ENCODE measurements at places on chromosomes 1 and 21.

DNA sequence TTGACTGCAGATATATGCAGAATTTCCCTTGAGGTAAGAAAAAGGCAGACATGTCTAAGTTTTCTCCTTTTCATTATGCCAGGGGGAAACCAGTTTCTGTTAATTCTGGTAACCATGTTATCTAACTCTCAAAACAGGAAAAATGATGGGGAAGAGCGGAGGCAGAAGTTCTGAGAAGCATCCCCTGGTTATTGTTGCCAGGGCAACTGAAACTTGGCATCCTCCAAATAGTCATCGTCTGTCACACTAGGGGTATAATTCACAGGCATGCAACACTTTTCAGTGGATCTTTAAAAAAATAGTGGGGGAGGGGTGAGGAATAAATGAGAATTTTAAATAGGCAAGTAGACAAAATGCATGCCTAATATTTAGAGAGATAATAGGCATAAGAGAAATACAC lies 715.3 kb upstream of the CXADR start:
- no peak for DNase-seq

DNA sequence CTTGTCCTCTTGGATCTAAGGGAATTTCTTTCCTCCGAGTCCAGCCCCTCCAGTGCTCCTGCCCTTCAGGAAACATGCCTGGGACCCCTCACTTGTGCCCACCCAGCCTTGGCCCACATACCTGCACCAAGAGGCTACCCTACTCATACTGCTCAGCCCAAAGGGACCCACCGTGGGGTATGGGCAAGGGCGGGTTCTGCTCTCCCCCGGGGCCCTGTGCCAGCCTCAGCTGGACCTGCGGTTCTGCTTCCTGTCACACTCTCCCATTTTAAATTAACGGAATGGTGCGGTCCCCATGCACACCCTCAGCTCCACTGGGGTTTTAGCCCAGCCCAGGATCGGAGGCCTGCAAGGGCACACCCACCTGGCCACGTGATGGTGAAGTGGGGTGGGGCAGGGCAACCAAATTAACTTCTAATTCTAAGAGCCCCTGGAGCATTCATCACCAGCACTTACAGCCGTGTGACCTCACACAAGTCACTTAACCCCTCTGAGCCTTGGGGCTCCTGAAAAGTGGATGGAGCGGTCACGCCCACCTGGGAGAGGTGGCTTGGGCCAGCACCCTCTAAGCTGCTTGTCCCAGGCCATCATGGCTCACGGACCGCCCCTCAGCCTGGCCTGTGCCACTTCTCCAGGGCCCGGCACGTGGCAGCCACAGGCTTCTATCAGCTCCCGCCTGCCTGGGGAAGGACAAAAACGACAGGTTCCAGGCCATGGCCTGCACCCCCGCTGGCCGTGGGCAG lies 28.3 kb downstream of the TP73 start:
- no peak for DNase-seq

GRCh38 chr1:62585469-62586155 lies 11.7 kb upstream of the ANGPTL3 start:
- no peak for DNase-seq

GRCh38 chr1:20480951-20481617 lies 4.9 kb downstream of the CAMK2N1 start:
- no peak for DNase-seq

DNA sequence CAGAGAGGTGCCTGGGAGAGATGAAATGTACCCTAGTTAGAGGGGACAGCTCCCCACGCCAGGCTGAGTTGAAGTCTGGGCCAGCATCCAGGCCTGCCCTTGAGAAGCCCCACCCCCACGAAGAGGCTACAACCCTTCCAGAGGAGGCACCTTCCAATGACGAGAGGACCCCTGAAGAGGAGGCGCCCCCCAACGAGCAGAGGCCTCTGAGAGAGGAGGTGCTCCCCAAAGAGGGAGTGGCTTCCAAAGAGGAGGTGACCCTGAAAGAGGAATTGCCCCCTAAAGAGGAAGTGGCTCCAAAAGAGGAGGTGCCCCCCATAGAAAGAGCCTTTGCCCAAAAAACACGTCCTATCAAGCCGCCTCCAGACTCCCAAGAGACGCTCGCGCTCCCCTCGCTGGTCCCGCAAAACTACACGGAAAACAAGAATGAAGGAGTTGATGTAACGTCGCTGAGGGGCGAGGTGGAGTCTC lies 3.1 kb downstream of the EVA1B start:
- no peak for DNase-seq

DNA sequence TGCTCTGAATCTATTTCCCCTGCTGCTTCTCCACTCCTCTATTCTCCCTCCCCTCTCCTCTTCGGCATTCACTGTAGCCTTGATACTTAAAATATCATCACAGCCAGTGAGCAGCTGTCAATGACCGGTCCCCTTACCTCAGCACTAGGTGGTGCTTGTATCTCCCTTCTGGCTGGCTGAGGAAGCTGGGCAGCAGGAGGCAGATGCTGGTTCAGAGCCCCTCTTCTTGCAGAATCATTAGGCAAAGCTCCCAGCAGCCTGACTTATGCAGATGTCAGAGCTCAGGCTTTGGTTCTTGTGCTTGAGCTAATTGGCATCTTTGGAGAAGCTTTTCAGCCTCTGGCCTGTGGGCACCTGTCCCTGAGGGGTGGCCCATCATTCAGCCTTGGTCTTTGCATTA lies 31.9 kb upstream of the KCNA2 start:
- no peak for DNase-seq

- no peak for DNase-seq
Measured at GRCh38 chr1:11615090-11615489, 39.1 kb downstream of the FBXO2 start.

DNA sequence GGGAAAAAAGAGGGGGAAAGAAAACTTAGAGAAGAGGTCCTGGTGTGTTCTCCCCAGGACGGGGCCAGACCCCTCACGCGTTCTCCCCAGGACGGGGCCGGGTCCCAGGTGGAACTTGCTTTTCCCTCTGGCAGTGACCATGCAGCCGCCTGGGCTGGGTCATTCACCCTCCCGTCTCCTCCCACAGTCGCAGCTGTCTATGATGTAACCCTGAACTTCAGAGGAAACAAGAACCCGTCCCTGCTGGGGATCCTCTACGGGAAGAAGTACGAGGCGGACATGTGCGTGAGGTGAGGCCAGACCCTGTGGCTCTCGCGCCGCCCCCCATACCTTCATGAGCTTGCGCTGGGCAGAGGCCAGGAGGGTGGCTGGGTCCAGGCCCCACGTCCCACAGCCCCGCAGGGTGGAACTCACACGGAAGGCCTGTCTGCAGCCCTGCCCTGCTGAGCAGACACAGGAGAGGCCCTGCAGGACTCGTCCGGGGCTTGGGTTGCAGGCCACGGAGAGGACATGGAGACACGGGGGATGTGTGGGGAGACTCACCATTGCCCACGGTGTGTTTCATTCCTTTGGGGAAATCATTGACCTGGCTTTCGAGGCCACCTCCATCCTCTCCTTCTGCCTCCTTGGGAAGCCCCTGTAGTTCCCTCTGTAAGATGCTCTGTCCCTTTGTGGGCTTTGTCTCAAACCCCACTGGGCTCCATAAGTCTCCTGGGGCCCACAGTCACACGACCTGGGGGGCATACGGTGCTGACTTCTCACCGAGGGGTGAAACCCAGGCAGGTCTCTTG lies 40.7 kb upstream of the TRAPPC10 start:
- DNase-seq: no peak

DNA sequence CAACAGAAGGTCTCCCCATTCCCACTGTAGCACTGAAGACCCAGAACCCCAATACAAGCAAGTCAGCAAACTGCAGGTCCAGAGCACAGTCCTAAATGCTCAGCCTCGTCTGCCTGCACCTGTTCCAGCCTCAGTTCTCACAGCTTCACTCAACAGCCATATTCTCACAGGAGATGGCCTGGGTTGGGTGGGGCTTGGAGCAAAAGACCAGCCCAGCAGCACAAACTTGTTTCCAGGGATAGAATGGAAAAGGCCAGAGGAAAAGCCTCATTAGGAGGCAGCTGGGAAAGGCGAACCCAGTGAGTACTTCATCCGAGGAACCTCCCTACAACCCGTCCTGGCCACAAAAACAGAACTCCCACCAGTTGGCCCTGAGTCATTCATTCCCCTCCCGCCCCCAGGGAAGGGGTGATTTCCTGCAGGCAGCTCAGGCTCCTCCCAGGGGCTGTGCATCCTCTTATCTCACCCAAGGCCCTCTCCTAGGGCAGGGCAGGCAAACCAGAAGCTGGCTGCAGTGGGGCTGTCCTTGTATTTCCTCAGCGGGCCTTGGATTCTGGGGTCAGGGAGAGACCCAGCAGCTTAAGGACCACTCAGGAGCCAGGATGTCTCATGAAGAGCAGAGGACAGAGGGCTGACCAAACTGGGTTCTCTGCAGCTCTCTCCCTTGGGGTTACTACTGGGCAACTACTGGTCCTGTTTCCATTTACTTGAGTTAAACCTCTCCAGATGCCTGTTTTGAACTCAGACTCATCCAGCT lies 7.4 kb upstream of the MPL start:
- no peak for DNase-seq

DNA sequence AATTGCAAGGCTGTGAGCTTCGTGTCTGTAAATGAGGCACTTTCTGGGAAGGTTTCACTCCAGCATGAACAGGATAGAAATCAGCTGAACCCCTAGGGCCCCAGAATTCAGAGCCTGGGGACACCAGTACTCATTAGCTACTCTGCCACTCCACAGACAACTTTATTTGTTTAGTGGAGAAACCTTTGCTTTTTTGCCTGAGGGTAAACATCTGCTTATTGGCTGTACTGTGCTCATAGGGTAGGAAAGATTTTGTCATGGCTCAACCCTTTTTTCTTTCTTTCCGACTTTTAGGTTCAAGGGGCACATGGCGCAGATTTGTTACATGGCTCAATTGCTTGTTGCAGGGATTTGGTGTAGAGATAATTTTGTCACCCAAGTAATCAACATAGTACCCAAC lies 138.4 kb upstream of the BACE2 start:
- DNase-seq: no peak

DNA sequence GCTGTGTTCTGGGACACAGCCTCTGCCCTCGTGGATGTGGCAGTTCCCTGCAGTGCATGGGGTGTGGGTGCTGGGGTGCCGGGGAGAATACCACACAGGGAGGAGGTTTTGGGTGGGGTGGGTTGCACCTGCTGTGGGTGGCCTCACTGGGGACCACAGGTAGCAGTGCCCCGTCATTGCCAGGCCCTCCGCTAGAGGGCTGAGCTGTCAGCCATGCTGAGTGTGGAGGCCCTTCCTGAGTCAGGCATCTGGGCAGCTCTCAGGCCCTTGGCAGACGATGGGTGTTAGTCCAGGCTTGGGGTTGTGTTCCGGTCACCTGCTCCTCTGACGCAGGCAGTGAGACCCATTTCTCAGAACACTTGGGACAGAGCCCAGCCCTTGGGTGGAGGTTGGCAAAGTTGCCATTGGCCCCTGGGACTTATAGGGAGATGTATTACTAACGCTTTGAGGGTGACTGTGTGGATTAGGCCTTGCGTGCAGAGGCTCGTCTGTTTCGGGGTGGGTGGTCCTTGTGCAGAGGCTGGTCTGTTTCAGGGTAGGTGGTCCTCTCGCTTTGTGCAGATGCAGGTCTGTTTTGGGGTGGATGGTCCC lies 23.9 kb downstream of the PCNT start:
- no peak for DNase-seq

DNA sequence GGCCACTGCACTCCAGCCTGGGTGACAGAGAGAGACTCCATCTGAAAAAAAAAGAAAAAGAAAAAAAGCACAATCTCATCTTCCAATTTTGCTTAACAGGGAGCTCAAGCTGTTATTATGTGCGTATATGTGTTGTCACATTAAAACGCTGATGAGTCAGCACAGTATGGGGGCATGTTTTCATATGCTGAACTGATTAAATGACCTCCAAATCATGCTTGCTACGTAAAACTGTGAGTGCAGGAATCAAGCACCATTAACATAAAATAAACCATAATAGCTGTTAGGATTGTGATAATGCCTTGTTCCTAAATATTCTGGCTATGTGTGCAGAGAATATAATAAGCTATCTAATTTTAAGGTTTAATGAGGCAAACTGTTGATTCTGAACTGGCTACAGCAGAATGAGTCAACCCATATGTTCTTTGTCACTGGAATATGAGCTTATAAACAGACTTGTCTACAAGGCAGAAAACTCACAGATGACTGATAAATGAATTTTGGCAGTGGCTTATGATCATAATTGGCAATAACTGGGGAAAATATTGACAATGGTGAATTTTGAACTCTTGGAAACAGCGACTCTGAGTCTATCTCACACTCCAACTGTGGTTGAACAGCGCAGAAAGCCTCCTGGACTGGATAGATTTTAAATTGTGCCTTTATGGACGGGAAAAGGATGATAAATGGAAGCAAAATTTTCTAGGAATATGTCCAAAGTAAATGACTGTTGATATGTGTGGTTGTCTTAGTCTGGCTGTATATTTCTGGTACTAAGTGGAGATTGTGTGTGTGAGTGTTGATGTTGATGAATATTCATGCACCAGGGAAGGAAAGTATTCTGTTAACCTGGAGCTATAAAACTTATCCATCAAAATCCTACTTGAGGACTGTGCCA lies 75.5 kb downstream of the VCAM1 start:
- DNase-seq: no peak

DNA sequence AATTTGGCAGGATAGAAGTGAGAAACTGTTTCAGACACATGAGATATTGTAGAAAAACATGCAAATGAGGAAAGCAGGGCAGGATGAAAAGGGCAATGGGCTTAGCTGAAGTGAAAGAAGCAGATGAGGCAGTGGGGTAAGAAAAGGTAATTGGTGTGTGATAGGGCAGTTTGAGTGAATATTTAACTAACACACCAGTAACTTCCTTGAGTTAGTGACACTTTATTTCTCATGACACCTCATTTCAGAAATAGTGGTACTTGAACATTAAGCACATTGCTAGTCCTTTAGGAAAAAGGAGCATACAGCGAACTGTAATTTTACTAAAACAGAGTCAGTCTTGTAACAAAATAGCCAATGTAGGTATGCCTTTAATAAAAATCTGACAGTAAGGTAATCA lies 415.0 kb downstream of the DPYD start:
- no peak for DNase-seq

DNA sequence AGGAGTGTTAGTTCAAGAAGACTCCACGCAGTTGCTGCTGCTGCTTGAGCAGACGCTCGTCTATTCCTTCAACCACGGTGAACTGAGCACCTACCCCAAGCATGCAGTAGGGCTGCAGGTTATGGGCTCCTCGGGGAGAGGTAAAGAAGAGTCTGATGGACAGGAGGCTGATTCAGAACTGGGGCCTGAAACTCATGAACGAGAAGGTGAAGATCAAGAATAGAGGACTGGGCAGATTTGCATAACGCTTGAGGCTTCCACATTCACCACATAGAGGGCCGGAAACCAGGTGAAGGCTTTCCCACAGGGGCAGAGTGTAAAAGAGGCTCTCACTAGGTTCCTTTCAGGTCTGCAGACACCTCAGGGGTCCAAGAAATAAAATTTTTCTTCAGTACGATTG lies 9.1 kb downstream of the ABCA4 start:
- DNase-seq: no peak

GRCh38 chr1:85849660-85850059 lies 141.4 kb upstream of the ZNHIT6 start:
- no peak for DNase-seq

DNA sequence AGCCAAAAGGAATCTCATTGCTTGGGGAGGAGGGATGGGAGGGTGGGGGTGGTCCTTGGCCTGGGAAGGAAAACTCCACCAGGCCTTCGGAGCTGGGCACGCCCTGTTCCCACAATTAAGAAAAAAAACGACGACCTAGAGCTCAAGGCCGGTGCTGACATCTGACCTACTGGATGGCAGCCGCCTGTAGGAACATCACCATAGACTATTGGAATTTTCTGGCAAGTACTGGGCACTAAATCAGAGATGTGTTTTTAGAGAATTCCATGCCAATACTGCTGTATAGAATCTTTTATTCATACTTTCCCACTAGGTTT lies 729 bp downstream of the NADK start:
- no peak for DNase-seq

GRCh38 chr1:24540906-24541710 lies 14.8 kb upstream of the NCMAP start:
- no peak for DNase-seq
